SK-N-SH (cell line): ENCODE measurements at places on chromosomes 2 and 18. TPM values are rescaled to one million over a fixed set of nuclear protein-coding genes. Genes with fewer than 3 reads are reported as not detected.

The LDLRAD4 gene
- 0.16 and 0.32 TPM in 2 replicates for polyA plus RNA-seq

GRCh38 chr2:121330921-121331320 lies 45.9 kb upstream of the TFCP2L1 start:
- no peaks in the 10 kb centered on the region for H3K27me3 ChIP-seq
- H3K27ac ChIP-seq: no peak overlapping the region
- DNase-seq: peak; percentile 4

- H3K4me3 ChIP-seq: no peak overlapping the region
- no peak overlapping the region for H3K27ac ChIP-seq
- H3K4me1 ChIP-seq: no peaks in the 10 kb centered on the region
- no peaks in the 10 kb centered on the region for H3K27me3 ChIP-seq
Measured at GRCh38 chr2:60898567-60898966, 17.2 kb downstream of the REL start.

- peak; percentile 30 for DNase-seq
- H3K27ac ChIP-seq: no peak overlapping the region
- H3K36me3 ChIP-seq: no peaks in the 10 kb centered on the region
- H3K4me1 ChIP-seq: peaks cover 2% of the 10 kb centered on the region; the same call in 1 of the 2 replicates
- no peaks in the 10 kb centered on the region for H3K27me3 ChIP-seq
Measured at GRCh38 chr2:173021939-173022371, 53.7 kb upstream of the MAP3K20 start.

The INPP4A gene
- 15.0 and 18.3 TPM in 2 replicates for polyA plus RNA-seq

DNA sequence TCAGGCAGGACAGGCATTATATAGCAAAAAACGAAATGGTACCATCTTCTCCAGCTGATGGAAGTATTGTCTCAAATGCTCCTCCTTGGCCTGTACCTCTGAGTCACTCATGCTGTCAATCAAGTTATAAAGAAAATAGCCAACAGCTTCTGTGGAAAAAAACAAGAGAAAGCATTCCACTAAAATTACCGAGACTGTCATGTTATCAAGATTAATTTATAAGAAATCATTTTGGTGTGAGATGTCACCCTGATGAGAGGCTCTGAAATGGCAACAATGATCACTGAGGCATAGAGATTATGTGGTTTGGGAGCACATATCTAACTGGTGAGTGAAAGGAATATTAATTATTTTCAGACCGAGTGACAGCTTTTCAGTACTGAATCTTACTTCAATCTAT lies 47.4 kb downstream of the LRPPRC start:
- H3K4me1 ChIP-seq: no peaks in the 10 kb centered on the region
- no peak overlapping the region for H3K4me3 ChIP-seq
- no peak overlapping the region for H3K27ac ChIP-seq
- peaks cover 90% of the 10 kb centered on the region for H3K36me3 ChIP-seq

GRCh38 chr2:159187106-159187505 lies 99.4 kb downstream of the WDSUB1 start:
- no peak overlapping the region for H3K4me3 ChIP-seq
- DNase-seq: peak; percentile 45

- H3K27ac ChIP-seq: no peak overlapping the region
- no peaks in the 10 kb centered on the region for H3K36me3 ChIP-seq
- H3K27me3 ChIP-seq: no peaks in the 10 kb centered on the region
Measured at GRCh38 chr2:63101954-63102353, 51.3 kb downstream of the OTX1 start.

DNA sequence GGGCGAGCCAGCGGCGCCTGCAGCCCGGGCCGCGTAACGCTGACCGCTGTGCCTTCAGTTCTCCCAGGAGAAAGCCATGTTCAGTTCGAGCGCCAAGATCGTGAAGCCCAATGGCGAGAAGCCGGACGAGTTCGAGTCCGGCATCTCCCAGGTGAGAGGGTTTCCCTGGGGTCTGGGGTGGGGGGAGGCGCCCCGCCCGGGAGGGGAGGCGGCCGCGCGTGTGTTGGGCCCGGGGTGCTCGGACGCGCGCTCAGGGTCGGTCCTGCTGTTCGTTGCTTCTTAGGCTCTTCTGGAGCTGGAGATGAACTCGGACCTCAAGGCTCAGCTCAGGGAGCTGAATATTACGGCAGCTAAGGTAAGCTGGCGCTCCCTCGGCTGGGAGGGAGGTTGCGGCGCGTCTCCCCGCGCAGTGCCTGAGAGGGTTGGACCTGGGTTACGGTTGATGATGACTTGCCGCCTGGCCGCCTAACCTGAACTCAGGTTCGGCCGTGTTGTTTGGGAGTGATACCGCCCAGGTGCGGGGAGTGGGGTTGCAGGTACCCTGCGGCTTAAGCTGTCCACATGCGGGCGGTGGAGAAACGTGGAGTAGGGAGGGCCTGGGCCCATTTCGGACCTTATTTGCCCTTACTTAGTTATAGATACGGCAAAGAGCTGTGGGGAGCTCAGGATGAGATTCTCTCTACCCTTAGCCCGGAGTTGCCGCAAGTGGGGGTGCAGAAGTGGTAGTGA lies 638 bp downstream of the RPS7 start:
- H3K4me1 ChIP-seq: peaks cover 40% of the 10 kb centered on the region
- no peaks in the 10 kb centered on the region for H3K27me3 ChIP-seq
- H3K36me3 ChIP-seq: peaks cover 46% of the 10 kb centered on the region
- H3K4me3 ChIP-seq: peak overlapping the region; percentile 100

DNA sequence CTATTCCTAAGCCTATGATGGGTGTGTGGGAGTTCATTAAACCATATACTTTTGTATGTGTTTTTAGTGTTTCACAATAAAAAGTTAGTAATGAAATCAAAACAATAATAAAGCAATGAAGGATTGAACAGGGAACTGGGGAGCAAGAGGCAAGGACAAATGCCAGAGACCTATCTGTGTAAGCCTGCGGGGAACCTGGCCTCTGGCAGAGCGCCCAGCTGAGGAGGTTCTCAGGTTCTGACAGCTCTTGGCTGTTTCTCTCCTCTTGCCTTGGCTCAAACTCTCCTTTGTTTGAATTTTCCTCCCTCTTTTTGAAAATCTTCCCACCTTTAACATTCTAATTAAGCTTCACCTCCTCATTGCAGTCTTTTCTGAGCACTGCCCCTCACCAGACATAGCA lies 200.0 kb upstream of the NCKAP5 start:
- no peaks in the 10 kb centered on the region for H3K27me3 ChIP-seq
- no peaks in the 10 kb centered on the region for H3K36me3 ChIP-seq
- DNase-seq: no peak
- no peaks in the 10 kb centered on the region for H3K4me1 ChIP-seq
- no peak overlapping the region for H3K27ac ChIP-seq
- H3K4me3 ChIP-seq: no peak overlapping the region

The FABP1 gene
- not detected in 2 replicates for polyA plus RNA-seq

- no peak overlapping the region for H3K27ac ChIP-seq
- H3K27me3 ChIP-seq: no peaks in the 10 kb centered on the region
- H3K36me3 ChIP-seq: no peaks in the 10 kb centered on the region
- DNase-seq: no peak
- H3K4me1 ChIP-seq: peaks cover 18% of the 10 kb centered on the region
Measured at GRCh38 chr2:217286833-217287232, 427.0 kb upstream of the TNP1 start.

The DUSP2 gene
- 0.79 and 1.2 TPM in 2 replicates for polyA plus RNA-seq

- H3K4me3 ChIP-seq: no peak overlapping the region
- H3K27ac ChIP-seq: no peak overlapping the region
- no peaks in the 10 kb centered on the region for H3K27me3 ChIP-seq
- H3K4me1 ChIP-seq: no peaks in the 10 kb centered on the region
Measured at GRCh38 chr2:214220251-214220650, 190.6 kb upstream of the VWC2L start.

- peaks cover 2% of the 10 kb centered on the region; the same call in 1 of the 2 replicates for H3K36me3 ChIP-seq
- no peak overlapping the region for H3K4me3 ChIP-seq
- no peak for DNase-seq
- H3K27me3 ChIP-seq: no peaks in the 10 kb centered on the region
- no peaks in the 10 kb centered on the region for H3K4me1 ChIP-seq
Measured at GRCh38 chr18:58350526-58350925, 278.4 kb downstream of the ALPK2 start.

DNA sequence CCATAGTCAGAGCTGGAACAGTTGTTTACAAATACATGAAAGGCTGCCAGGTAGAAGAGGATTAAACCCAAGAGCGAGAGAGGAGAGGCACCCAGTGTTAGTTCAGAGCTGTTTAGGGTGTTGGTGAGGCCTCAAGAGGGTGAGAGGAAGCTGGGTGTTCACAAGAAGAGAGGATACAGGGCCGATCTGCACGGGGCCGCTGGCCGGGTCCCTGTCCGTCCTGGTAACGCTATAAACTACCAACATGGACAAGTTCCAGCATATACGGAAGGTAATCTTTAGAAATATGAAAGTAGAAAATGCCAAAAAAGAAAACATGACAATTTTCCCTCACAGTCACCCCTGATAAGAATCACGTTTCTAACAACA lies 109.7 kb downstream of the TMEM18 start:
- peak overlapping the region; percentile 100 for H3K27ac ChIP-seq
- H3K4me3 ChIP-seq: no peak overlapping the region
- H3K36me3 ChIP-seq: no peaks in the 10 kb centered on the region
- peaks cover 39% of the 10 kb centered on the region for H3K4me1 ChIP-seq
- H3K27me3 ChIP-seq: no peaks in the 10 kb centered on the region

DNA sequence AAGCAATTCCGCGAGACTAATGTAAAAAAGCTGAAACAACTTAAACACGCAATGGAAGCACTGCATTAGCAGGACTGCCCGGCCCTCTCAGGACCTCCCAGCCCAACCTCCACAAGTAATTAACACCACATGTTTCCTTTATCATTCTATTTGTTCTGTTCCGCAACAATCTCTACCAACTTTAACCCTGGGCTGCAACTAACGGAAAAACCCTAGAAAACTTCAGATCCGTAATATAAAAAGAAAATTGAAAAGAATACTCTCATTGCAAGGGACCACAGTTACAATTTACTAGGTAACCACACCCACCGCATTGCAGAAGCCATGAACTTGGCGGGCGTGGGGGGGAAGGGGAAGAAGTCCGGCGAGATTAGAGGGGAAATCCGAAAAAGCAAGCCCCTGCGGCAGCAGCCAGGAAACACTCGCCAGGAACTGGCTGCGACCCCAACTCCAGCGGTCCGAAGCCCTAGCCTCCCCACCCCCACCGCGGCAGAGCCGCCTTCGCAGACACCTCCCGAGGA lies 1.2 kb downstream of the EPB41L3 start:
- peaks cover 3% of the 10 kb centered on the region; the same call in 1 of the 2 replicates for H3K4me1 ChIP-seq
- H3K4me3 ChIP-seq: peak overlapping the region; percentile 29
- H3K27me3 ChIP-seq: peaks cover 19% of the 10 kb centered on the region; the same call in 1 of the 2 replicates
- H3K36me3 ChIP-seq: no peaks in the 10 kb centered on the region
- peak overlapping the region; percentile 39 for H3K27ac ChIP-seq

The FAM168B gene
- polyA plus RNA-seq: 72.7 and 84.9 TPM in 2 replicates
